ENCODE measurements at places on chromosomes 7 and 10.

DNA sequence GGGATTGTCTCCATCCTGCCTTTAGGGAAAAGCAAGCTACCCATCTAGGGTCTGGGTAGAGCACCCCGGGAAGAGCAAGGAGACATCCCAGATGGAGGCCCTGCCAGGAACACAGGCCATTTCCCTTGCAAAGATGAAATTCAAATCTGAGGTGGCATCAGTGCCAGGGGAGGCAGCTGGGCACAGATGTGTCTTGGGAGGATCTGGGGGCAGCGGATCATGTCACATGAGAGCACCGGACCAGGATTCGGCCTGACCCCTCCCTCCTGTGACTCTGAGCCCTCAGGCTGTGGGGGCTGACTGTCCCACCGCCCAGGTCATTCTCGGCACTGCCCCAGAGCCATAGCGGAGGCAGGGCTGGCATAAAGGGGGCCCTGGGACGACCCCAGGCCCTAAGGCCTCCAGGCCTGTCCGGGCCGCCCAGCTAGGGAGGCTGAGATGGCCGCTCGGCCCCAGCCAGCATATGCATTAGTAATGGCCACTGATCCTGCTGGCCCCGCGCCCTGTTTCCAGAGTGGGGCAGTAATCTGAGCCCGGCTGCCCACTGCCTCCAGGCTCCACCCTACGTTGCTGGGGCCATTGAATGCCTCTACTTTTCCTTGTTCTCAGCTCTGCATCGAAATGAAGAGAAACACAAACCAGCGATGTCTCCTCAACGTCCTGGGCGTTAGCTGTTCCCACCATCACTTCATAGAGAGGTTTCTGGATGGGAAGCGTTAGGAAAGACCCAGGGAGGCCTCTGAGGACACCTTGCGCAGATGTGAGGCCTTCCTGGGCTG, 148.5 kb downstream of the UBE2H start:
- DNase-seq: no peak

GRCh38 chr7:31305260-31305659, 35.3 kb downstream of the NEUROD6 start:
- DNase-seq: no peak

GRCh38 chr10:106925191-106925590, 239.3 kb downstream of the SORCS1 start:
- DNase-seq: no peak

DNA sequence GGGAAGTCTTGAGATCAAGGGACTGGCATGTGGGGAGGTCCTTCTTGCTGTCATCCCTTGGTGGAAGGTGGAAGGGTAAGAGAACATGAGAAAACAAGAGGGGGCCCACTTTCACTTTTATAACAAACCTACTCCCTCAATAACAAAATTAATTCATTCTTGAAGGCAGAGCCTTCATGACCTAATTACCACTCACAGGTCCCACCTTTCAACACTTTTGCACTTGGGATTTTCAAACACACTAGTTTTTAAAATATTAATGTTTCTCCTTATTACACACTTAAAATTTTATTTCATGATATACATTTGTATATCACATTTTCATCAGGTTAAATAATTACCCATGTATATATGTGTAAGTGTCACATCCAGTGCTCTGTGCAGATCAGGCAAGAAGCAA, 2.0 kb downstream of the ST7 start:
- no peak for DNase-seq

DNA sequence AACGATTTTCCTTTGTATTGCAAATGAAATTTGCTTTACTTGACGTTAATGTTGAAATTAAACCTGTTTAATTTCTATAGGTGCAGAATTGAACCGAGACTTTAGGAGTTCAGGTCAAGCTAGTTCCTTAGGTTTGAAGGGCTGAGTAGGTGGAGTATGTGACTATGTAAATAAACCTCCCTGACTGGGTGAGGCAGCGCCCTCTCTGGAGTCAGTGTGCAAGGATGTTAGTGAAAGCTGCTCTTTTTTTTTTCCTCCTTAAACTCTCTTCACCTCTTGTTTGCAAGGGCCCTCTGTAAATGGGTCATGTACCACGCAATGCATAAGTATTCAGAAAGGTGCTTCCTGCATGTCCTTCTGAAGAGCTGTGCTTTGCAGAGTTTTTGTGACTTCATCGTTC, 33.8 kb downstream of the GALNT17 start:
- DNase-seq: peak; percentile 16

- no peak for DNase-seq
Measured at GRCh38 chr7:110386006-110386405, 704.9 kb upstream of the LRRN3 start.

GRCh38 chr10:109475711-109476421, 447.4 kb downstream of the XPNPEP1 start:
- DNase-seq: no peak

- DNase-seq: no peak
Measured at GRCh38 chr10:20233423-20233822, 417.2 kb downstream of the PLXDC2 start.

DNA sequence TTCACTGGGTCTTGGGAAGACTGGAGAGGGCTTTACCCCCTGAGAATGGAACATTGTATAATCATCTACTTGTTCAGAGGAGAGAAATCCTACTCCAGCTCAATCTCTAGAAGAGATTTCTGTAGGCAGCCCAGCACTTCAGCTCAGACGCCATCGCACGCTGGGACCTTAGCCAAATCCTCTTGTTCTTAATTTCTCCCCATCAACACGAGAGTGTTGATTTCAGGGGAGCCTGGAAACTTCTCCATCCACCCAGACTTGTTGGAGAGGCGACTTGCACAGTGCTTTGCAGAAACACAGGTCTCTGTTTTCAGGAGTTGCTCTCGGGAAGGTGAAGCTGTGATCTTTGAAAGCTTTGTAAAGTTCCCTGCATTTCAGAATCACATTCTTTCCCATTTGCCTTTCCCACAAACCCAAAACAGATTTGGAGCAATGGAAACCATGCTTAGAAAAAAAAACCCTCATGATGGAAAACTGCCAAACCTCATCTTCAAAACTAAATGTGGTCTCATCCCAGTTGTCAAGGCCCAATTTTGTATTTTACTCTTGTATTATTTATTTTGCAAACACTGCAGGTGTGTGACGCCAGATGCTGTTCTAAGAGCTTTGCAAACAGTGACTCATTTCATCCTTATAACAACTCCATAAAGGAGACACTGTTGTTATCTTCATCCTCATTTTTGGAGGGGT, 60.9 kb downstream of the CALML3 start:
- DNase-seq: no peak

GRCh38 chr7:131117439-131117838, 210.2 kb upstream of the MKLN1 start:
- DNase-seq: no peak

GRCh38 chr7:47035522-47035921, 546.4 kb downstream of the TNS3 start:
- DNase-seq: no peak

GRCh38 chr10:111479966-111480365, 403.1 kb downstream of the ADRA2A start:
- no peak for DNase-seq

- DNase-seq: no peak
Measured at GRCh38 chr10:24889639-24890038, 62.8 kb downstream of the PRTFDC1 start.

DNA sequence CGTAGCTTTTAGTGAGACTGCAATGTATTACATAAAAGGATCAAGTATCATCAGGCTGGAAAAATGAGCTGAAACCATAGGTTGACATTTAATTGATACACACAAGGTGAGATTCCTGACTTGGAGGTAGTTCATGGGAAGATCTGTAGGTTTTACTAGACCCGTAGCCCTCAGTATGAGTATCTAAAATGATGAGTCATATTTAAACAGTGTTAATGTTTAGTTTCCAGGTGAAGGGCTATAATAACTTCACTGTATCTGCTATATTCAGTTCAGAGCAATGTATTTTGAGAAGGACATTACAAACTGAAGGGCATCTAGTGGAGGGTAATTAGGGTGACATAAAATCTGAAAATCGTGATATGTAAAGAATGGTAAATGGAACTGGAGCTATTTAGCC, 35.0 kb downstream of the ENTPD1 start:
- no peak for DNase-seq

DNA sequence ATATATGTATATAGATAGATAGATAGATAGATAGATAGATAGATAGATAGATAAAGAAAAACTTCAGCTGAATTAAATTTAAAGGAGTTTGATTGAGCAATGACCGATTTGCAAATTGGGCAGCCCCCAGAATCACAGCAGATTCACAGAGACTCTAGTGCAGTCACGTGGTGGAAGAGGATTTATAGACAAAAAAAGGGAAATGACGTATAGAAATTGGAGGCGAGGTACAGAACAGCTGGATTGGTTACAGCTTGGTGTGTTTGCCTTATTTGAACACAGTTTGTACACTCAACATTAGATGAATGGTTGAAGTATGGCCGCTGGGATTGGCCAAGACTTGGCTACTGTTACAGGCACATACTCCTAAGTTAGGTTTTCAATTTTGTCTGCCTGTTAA, 8.2 kb upstream of the PODXL start:
- no peak for DNase-seq

DNA sequence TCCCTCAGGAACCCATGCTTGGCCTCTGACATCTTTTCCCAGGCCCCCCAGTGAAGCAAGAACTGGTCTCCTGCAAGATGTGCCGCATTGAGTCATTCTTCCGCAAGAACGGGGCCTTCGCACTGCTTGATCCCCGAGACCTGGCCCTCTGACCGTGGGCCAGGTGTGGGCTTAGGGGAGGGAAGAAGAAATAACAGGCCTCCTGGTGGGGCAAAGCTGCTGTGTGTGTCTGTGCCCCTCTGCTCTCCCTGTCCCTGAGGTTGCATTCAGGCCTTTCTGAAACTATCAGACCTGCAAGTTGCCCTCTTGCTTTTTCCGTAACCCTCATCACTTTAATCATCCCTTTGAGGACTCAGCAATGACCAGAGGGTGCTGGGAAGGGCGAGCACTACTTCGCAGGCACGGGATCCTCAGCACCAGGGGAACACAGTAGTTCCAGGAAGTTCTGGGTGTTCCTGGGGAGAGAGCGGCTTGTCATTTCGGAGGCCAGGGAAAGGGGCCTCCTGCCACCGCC, 6.0 kb downstream of the ATP6V1F start:
- no peak for DNase-seq

DNA sequence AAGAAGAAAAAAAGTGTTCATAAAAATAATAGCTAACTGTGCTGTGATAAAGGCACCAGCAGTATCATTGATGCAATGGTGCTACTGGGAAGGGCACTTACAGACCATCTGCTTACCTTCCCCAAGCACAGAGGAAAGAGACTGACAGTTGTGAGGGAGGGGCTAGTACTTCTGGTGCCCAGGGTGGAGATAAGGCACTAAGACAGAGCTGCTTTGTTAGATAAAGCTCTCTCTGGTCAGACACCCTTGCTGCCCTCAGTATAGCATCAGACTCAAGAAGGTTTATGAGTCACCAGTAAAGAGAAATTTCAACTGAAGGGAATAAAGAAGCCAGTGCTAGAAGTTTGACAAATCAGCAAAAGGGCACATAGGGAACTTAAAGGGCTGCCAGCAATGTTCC, 325.6 kb downstream of the HPSE2 start:
- DNase-seq: no peak

GRCh38 chr10:114837690-114838089, 16.1 kb downstream of the FHIP2A start:
- DNase-seq: no peak

DNA sequence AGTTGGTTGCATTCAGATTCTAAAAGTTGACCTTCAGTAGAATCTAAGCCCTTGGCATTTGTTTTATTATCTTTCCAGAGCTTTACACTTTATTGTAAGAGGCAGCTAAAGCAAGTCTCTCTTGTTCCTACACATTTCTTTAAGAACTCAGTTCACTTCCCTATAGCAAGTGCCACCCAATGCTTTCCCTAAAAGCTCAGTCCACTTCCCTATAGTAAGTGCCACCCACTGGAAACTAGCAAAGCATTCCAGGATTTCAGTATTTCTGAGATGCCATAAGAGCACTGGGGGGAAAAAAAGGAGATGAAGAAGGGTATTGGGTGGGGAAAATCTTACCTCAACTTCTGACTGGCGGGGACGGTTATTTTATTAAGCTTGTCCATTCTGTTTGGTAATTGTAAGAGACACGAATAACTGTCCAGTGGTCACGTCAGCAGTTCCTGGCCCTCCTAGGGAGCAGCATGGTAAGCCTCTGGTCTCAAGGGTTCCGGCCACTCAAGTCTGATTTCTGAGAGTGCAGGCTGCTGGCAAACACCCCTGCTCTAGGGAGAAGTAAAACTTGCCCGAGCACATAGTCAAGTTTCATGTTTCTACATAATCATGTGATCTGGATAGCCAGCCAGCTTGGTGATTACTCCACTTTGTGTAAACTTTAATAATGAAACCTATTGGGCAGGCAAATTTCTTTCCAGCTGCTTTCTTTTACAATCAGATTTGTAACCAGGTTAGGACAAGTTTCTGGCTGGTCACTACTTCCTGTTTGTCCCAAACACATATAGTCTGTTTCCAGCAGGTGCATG, at the start of gene BLNK:
Gene BLNK (minus strand): TSS at position 554 of the 800 bp plus-strand sequence. CDS start 171 bp downstream, at position 383.
- peak; percentile 19 for DNase-seq

DNA sequence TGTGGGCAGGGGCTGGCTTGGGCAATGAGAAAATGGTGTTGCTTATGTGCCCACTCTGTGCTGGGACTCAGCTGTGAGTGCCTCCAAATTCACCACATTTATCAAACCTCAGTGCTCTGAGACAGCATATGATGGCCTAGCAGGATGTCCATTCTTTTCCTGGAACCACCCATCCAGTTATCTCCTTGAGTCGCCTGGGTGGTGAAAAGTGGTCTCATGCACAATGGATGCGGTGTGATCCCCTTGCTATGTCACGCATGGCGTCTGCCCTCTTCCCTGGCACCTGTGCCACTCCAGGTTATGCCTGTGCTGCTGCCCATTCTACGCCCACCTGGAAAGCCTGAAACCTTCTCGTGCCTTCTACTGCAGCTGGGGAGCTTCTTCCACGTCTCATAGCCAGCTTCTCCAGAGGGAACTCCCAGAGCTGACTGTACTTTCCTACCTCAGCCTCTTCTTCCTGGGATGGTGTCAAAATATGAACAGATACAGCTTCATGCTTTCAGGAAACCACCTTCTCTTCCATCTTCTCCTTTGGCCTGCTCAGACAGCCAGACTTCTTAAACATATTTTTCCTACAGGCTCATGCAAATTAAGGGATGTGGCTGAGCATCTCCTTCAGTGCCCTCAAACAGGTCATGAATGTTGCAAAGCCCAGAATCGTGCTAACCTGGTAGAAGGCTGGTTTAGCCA, 147.3 kb downstream of the PFKFB3 start:
- no peak for DNase-seq

DNA sequence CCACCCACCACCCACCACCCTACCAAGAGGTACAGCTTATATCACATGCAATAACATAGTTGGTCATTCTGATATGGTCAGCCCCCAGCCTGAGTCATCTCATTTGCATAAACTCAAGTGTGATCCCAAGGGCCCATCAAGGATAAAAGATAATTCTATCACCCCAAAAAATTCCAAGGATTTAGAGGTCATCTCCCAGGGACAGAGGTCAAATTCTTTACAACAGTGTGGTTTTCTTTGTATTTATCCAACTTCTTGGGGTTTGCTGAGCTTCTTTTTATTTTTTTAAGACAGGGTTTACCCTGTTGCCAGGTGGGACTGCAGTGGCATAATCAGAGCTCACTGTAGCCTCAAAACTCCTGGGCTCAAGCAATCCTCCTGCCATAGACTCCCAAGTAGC, 9.4 kb upstream of the GTPBP10 start:
- DNase-seq: no peak
